ENCODE measurements at places on chromosomes 12 and 14. TPM values are rescaled to one million over a fixed set of nuclear protein-coding genes. Genes with fewer than 3 reads are reported as not detected.

The TC2N gene
- 12.7 TPM for total RNA-seq

The OTOGL gene
- 0.46 TPM for total RNA-seq

The C14orf180 gene
- total RNA-seq, result 1.4 TPM

The FAM186B gene
- 0.14 TPM for total RNA-seq

The C14orf132 gene
- total RNA-seq, result 70.8 TPM

The C12orf42 gene
- total RNA-seq, result not detected

The TAS2R19 gene
- 5.9 TPM for total RNA-seq

The CPNE6 gene
- 1.3 TPM for total RNA-seq

The KRT3 gene
- total RNA-seq, result not detected

The LRP1-AS gene
- total RNA-seq, result not detected

The FZD10 gene
- 1.1 TPM for total RNA-seq

The LGALS3 gene
- 189 TPM for total RNA-seq

The PCED1B gene
- total RNA-seq, result 7.2 TPM

The LYZ gene
- total RNA-seq, result 50.3 TPM

The STXBP6 gene
- 8.9 TPM for total RNA-seq

The ARG2 gene
- total RNA-seq, result 5.1 TPM

The ZNF219 gene
- 27.0 TPM for total RNA-seq

The MGAT4C gene
- total RNA-seq, result 3.4 TPM

The HOXC11 gene
- total RNA-seq, result 4.2 TPM

The GDF3 gene
- total RNA-seq, result not detected

The INSM2 gene
- total RNA-seq, result not detected

The DNAH10 gene
- not detected for total RNA-seq

The GPR137C gene
- total RNA-seq, result 0.32 TPM

The CCDC60 gene
- not detected for total RNA-seq

The GZMH gene
- total RNA-seq, result 0.90 TPM

The COX8C gene
- 0.52 TPM for total RNA-seq

The RPL36AL gene
- total RNA-seq, result 130 TPM

The EIF2S3B gene
- 1.2 TPM for total RNA-seq

The MUCL1 gene
- not detected for total RNA-seq

The GLIPR1L1 gene
- total RNA-seq, result not detected

The KLHDC1 gene
- total RNA-seq, result 11.9 TPM

The SINHCAF gene
- total RNA-seq, result 21.5 TPM

The KRT2 gene
- not detected for total RNA-seq

The ESRRB gene
- 0.60 TPM for total RNA-seq

The JDP2 gene
- 44.2 TPM for total RNA-seq

The CLECL1 gene
- not detected for total RNA-seq

The WNT1 gene
- total RNA-seq, result not detected

The SOAT2 gene
- total RNA-seq, result 0.32 TPM

The RERG gene
- total RNA-seq, result 98.8 TPM

The RTL1 gene
- total RNA-seq, result not detected

The AHSA1 gene
- total RNA-seq, result 78.3 TPM

The IPO8 gene
- 61.6 TPM for total RNA-seq

The LALBA gene
- total RNA-seq, result not detected

The MYF6 gene
- total RNA-seq, result not detected

All from posterior vena cava (tissue), 2 donors.